Subcutaneous preadipocyte (primary cell): ENCODE measurements at places on chromosomes 6 and 20. TPM values are rescaled to one million over a fixed set of nuclear protein-coding genes. Genes with fewer than 3 reads are reported as not detected.

The NKX2-2 gene
- 0.20 TPM in 1 of 2 replicates, not detected in the other for total RNA-seq

The IL17F gene
- not detected in 2 replicates for total RNA-seq

The RIMS4 gene
- not detected in 2 replicates for total RNA-seq

The TTK gene
- total RNA-seq = 22.4 and 42.4 TPM in 2 replicates

The SGK2 gene
- under 0.01 TPM in 1 of 2 replicates, not detected in the other for total RNA-seq

The GSTA2 gene
- total RNA-seq = not detected in 2 replicates

The TRDN gene
- not detected in 2 replicates for total RNA-seq

The RIMS1 gene
- total RNA-seq = not detected in 2 replicates

The MSH5 gene
- total RNA-seq = 16.9 and 29.1 TPM in 2 replicates

The BNIP5 gene
- total RNA-seq = not detected in 2 replicates

The RTEL1 gene
- 11.8 and 18.2 TPM in 2 replicates for total RNA-seq

The GSS gene
- total RNA-seq = 64.7 and 74.1 TPM in 2 replicates

The DEFB132 gene
- total RNA-seq = not detected in 2 replicates

The CD83 gene
- 1.8 and 3.9 TPM in 2 replicates for total RNA-seq

The MOXD1 gene
- total RNA-seq = 14.3 and 43.4 TPM in 2 replicates

The MEI4 gene
- total RNA-seq = not detected in 2 replicates

The L3MBTL3 gene
- total RNA-seq = 4.4 and 6.3 TPM in 2 replicates
